Epithelial cell of umbilical artery (primary cell): ENCODE measurements at places on chromosomes 6 and 20. TPM values are rescaled to one million over a fixed set of nuclear protein-coding genes. Genes with fewer than 3 reads are reported as not detected.

The GGTLC1 gene
- not detected in 2 replicates for total RNA-seq

The IL17A gene
- not detected in 2 replicates for total RNA-seq

The HTR1E gene
- total RNA-seq = not detected in 2 replicates

The UBE2C gene
- total RNA-seq = 21.4 and 41.3 TPM in 2 replicates

The CYP39A1 gene
- total RNA-seq = under 0.01 and 0.15 TPM in 2 replicates

The EIF6 gene
- total RNA-seq = 142 and 222 TPM in 2 replicates

The MAS1 gene
- not detected in 2 replicates for total RNA-seq

The C6orf52 gene
- total RNA-seq = 1.1 TPM in 1 of 2 replicates, not detected in the other

The GSTA3 gene
- total RNA-seq = not detected in 2 replicates

The REM1 gene
- total RNA-seq = not detected in 2 replicates

The RIPOR2 gene
- 0.46 TPM in 1 of 2 replicates, not detected in the other for total RNA-seq

The ADA gene
- total RNA-seq = 44.1 and 49.4 TPM in 2 replicates

The SNAI1 gene
- 0.46 and 1.6 TPM in 2 replicates for total RNA-seq

The ACTL10 gene
- total RNA-seq = 3.6 and 4.0 TPM in 2 replicates

The HLA-DRB5 gene
- total RNA-seq = not detected in 2 replicates

The GSTA2 gene
- not detected in 2 replicates for total RNA-seq
